ENCODE measurements at places on chromosomes 1 and 21.

DNA sequence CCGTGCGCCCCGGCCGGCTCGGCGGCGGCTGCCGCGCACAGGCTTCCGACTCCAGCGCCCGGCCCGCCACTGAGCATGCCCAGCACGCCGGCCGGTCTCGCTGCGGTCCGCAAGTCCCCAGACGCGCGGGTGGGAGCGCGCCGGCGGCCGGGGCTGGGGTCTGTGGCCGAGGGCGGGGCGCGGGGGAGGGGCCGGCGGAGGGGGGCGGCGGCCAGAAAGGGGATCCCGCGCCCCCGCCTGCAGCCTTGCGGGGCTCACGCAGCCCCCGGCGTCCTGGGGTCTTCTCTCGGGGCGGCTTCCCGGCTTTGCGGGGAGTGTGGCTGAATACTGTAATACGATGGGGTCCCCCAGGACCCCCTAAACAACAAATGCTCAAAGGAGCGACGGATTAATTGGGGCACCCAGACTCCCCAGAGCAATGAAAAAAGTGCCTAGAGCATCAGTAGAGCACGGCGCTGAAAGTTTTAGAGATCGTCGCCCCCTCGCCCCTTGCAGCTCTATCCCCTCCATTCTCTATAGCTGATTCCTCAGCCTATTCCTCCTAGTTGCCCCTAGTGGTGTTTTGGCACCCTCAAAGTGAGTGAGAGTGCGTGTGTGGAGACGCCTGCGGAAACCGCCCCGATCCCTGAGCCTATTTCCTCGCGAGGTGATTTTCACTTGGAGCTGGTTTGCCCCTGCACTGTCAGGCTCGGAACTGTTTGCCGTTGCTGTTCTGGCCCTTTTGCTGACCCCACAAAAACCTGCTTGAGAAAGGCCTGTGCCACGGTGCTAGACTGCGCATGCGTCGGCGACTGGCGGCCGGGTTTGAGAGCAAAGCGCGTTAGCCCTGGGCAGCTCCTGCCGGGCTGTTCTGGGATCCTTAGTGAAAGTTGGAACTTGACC, at the start of gene VAV3:
Gene VAV3, minus strand, starts transcription at position 71 of the 882 bp plus-strand sequence. CDS start 311 bp downstream, outside the sequence.
- peak; percentile 45 for DNase-seq

- no peak for DNase-seq
Observed at GRCh38 chr1:77680173-77680572, 2.3 kb downstream of the ZZZ3 start.

DNA sequence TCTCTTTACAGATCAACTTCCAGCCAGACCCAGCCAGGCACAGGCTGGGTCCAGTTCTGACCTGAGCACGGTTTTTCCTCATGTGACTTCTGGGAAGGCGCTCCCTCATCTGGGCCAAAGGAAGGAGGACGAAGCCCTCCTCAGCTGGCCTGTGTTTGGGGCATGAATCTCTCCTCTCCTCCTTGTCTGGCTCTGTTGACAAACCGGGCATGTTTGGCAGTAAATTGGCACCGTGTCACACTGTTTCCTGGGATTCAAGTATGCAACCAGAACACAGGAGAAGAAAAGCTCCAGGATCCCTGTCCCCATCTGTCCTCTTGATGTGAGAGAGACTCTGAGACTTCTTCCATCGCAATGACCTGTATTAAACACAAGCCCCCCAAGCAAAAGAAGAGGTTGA, 18.3 kb downstream of the NECAP2 start:
- no peak for DNase-seq

DNA sequence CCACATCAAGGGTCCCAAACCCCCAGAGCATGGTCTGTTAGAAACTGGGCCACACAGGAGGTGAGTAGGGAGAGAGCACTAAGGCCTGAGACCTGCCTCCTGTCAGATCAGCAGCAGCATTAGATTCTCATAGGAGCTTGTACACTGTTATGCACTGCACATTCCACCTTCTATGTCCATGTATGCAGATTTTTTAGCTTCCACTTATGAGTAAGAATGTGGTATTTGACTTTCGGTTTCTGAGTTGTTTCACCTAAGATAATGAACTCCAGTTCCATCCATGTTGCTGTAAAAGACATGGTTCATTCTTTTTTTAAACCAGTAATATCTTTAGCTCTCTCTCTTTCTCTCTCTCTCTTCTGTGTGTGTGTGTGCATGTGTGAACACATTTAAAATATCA, 663 bp upstream of the GBP6 start:
- DNase-seq, result no peak

- DNase-seq, result no peak
Observed at GRCh38 chr1:168609741-168610510, 33.5 kb downstream of the XCL1 start.

- DNase-seq, result no peak
Observed at GRCh38 chr21:43603641-43604504, 55.4 kb downstream of the HSF2BP start.

- DNase-seq, result no peak
Observed at GRCh38 chr1:101262630-101263348, 26.0 kb downstream of the S1PR1 start.

GRCh38 chr1:156803086-156803851, 13.4 kb downstream of the SH2D2A start:
- DNase-seq, result no peak

DNA sequence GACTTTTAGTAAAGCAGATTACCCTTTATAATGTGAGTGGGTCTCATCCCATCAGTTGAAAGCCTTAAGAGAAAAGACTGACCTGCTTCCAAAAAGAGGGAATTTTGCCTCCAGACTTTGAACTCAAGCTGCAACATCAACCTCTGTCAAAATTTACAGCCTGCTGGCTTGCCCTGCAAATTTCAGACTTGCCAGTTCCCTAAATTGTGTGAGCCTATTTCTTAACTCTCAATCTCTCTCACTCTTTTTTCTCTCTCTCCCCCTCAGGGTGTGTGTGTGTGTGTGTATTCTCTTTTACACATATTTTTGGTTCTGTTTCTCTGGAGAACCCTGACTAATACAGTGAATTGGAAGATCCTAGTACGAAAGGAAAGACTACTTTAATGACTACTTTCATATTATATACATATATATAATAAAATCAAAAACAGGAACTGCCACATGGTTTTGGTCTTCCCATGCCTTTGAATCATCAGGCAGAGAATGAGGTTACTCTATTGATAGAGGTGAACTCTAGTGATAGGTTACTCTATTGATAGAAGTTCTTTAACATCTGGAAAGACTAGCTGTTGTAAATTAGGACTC, 6.4 kb downstream of the OR2C3 start:
- DNase-seq, result no peak

DNA sequence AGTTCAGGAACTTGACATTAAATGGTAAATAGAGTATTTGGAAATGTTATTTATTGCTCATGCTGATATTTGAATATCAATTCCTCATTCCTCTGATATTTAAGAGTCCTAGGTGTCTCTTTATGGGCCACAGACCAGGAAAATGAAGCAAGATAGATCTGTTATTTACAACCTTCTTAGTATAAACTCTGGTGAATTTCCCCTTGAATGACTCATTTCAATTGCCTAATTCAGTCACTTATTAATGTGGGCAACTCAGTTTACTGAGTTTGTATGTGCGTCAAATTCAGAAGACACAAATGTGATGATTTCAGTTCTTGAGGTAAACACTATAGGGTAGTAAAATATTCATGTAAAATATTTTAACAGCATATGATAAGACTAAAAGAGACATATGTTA, 1404.4 kb upstream of the PRMT6 start:
- no peak for DNase-seq

- no peak for DNase-seq
Observed at GRCh38 chr1:6090288-6090687, 44.6 kb downstream of the KCNAB2 start.

GRCh38 chr1:29478879-29479278, 242.6 kb downstream of the PTPRU start:
- no peak for DNase-seq

DNA sequence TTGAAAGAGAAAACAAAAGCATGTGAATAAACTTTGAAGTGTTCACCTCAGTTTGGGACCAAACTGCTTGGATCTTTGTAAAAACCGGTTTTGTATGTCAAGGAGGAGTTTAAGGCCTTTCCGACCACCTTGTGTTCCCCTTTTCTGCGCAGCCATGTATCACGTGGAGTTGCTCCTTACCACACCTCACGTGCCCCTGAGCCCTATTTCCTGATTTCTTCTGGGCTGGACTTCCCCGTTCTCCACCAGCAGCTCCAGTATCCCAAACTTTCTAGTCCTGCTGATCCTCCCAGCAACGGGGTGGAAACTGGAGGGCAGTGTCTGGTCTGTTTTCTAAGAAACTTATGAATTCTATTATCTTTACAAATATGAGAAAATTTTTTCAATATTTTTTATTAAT, 1.6 kb upstream of the SH3D21 start:
- no peak for DNase-seq

- no peak for DNase-seq
Observed at GRCh38 chr21:17491716-17492414, 21.0 kb upstream of the CXADR start.

DNA sequence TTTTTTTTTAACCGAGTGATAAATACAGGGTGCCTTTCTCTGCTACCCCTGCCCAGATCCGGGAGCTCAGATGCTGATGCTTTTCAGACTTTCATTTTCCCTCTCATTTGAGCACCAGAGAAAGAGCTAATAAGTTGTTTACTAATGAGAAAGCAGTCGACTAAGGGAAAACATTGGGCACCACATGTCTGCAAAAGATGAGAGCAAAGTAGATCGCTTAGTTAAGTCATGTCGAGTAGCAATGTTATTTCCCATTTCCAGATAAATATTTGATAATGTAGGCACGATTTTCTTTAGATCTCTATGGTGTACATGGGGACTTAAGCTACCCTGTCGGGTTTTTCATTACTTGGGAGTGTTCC, 1.2 kb downstream of the PKN2 start:
- DNase-seq, result no peak

DNA sequence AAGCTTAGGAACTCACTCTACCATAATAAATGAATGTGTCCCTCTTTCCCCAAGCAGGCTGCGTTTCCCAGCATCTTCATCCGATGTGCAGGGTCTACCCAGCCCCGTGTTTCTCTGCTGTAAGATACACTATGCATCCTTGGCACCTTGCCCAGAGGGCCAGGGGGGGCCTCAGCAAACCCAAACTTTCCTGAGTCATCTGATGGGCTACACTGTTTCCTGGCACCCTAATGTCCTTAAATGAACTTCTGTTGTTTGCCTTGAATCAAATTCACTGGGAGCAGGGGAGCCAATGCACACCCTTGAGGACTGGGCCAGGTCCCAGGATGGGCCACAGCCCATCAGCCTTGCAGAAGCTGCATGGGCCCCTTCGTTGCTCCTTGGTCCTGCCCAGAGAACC, 145.5 kb downstream of the IGSF21 start:
- DNase-seq, result no peak

DNA sequence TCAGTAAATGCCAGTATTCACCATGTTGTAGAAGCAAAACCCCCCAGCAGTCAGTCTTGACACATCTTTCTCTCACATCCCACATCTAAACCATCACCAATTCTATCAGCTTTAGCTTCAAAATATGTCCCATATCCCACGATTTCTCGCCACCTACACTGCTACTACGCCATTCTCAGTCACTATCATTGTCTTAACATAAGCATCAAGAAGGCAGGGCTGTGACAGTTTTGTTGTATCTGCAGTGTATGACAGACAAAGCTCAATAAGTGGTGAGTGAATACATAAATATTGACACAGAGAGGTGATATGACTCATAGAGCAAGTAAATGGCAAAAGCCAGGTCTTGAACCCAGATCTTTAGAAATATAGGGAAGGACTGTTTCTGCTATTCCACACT, 59.9 kb downstream of the JAK1 start:
- no peak for DNase-seq

GRCh38 chr1:168206111-168206510, 19.7 kb upstream of the SFT2D2 start:
- DNase-seq, result no peak

DNA sequence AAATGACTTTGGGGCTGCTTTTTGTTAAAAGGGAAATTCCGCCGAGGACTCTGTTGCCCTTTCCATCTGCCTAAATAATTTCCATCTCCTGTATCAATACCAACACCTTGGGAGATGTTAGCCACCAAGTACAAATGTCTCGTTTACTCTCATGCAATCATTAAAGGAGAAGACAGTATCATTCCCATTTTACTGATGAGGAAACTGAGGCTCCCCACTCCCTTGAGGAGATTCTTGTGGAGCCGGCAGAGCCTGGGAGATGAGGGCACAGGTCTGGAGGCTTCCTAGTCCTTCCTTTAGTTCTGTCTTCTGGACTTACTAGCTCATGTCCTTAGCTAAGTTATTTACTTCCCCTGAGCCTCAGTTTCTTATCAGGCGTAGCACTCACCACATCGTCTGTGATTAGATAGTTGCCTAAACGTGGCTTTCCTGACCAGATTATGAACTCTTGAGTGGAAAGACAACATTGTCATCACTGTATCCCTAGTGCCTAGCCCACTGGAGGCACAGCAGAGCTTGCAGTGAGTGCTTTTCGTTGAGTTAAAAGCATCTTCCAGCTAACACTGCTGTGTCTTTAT, 81.6 kb downstream of the ADSS2 start:
- no peak for DNase-seq

- no peak for DNase-seq
Observed at GRCh38 chr1:84298684-84299535, 2.6 kb upstream of the SAMD13 start.

DNA sequence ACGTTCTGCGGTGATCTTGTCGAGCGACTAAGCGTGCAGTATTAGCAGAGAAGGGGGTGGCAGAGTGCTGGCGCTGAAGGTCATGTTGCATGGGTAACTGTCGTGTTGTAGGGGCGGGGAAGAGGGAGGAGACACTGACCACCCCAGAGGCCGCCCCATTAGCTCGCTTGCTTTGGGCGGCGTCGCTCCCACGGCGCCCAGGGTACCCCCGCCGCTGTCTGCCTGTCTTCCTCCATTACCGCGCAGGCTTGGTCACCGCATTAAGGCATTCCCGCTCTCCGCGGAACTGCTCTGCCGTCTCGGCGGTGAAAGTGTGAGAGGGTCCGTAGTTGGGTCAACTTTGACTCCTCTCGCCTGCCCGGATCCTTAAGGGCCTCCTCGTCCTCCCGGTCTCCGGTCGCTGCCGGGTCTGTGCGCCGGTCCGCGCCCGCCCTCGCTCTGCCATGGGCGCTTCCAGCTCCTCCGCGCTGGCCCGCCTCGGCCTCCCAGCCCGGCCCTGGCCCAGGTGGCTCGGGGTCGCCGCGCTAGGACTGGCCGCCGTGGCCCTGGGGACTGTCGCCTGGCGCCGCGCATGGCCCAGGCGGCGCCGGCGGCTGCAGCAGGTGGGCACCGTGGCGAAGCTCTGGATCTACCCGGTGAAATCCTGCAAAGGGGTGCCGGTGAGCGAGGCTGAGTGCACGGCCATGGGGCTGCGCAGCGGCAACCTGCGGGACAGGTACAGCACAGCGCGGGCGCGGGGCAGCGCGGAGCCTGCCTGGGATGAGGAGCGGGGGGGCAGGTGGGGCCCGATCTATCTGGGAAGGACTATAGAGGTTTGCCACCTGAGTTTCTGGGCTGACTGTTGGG, at the start of gene MTARC2:
Gene MTARC2, plus strand, starts transcription at position 234 of the 846 bp plus-strand sequence. Its CDS starts 210 bp downstream, at position 444.
- DNase-seq, result no peak

DNA sequence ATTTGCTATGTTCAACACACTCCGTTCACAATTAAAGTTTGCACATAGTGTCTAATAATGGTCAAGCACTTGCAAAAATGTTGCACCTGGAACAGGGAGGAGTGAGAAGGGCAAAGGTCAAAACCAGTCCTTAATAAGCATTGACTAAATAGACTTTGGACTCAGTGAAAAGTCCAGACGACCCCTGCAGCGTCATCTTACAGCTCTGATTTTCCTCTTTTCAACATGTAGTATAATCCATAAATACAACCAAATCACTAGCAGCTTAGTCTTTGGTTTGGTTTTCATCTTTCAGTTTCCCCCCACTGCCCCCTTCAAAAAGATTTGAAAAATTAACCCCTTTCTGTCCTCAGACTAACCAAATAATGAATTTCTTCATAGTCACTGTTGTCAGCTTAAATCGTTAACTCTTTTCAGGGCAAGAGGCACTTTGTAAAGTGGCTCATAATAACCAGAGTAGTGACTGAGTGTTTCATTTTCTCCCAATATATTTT, 290.3 kb downstream of the PTPRC start:
- DNase-seq, result no peak
